ENCODE measurements at places on chromosomes 5 and 9.

GRCh38 chr5:22780756-22781155 lies 72.4 kb downstream of the CDH12 start:
- DNase-seq = no peak

- DNase-seq = peak; percentile 100
Measured at GRCh38 chr5:17157916-17158529, 59.4 kb upstream of the BASP1 start.

DNA sequence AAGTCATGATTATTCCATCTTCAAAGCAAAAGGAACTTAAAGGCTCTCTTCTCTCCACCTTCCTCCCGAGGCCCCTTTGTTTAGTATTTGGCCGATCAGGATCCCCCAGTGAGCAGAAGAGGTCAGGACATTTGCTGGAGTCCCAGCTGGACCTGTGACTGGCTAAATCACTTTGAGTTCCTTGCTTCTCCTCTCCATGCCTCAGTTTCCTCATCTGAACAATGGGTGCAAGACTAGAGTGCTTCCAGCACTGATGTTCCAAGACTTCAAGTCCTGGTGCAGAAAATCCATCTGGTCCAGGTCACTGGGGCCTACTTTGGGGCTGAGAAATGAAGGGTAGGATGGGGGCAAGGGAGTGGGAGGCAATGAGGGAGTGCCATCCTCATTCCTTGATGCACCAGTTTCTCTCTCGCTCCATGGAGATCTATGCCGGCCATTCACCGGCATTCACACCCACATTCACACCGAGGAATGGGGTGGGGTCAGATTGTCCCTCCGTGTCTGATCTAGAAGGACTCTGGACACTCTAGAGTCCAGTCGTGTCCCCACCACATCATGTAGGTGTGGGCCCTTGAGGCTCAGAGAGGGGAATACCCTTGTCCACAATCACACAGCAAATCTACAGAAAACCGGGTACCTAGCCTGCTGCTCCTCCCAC lies 38.7 kb upstream of the IL17B start:
- DNase-seq = no peak

DNA sequence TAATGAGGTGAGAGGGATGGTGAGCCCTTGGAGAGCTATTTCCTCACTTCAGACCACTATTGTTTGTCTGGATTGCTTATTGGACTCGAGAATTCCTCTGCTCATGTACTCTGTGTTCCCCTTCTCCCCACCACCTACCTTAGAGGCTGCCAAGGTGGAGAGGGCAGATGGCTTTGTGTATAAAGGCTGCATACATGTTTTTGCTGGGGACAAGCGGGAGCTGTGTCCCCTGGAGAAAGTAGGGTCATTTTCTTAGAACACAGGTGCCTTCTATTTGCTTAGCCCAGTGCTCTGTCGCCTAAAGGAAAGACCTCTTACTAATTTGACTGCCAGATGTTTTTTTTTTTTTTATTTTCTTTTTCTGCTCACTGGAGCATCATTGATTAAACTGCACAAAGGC lies 29.7 kb downstream of the RASGRF2 start:
- DNase-seq = no peak

DNA sequence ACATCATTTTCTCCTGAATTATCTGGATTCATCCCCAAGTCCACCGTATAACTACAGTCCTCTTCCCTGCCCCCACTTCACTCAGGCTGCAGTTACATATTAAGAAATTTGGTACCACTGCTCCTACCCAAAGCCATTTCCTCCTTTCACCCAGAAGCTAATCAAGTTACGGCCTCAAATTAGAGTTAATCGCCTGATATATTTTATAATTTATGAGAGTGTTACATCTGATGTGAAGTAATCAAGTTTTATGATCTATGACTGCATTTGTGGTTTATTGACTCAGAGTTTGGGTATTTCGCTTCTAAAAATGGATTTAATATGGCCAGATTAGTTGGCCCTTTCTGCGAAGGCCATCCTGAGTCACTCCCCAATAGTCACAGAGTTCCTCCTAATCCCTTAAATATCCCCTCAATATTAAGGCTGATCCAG lies 223.6 kb upstream of the KIF2A start:
- DNase-seq = peak; percentile 2

DNA sequence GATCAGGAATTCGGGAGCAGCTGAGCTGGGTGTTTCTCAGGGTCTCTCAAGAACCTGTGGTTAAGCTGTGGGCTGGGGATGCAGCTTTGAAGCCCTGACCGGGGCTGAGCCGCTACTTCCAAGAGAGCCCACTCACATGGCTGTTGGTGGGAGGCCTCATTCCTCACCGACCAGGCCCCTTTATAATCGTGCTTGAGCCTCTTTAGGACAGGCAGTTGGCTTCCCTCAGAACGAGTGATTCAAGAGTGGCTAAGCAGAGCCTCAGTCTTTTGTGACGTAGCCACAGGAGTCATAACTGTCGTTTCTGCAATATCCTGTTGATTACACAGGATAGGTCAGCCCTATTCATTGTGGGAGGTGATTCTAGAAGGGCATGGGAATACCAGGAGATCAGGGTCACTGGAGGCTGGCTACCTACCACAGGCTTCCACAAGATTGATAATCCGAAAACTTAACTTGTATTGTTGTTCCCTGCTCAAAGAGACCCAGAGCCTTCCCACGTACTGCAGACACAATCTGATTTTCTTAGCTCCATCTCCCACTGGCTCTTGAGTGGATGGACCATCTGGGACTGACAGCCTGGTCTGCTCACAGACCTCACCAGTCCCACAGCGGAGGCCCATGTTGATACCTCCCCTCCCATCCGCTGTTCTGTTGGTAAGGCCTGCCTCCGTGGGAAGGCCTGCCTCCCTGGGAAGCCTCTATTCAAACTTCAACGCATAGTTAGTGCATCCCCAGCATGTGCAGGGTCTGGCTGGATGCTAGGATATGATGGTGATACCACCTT lies 3.0 kb upstream of the ERGIC1 start:
- peak; percentile 62 for DNase-seq

DNA sequence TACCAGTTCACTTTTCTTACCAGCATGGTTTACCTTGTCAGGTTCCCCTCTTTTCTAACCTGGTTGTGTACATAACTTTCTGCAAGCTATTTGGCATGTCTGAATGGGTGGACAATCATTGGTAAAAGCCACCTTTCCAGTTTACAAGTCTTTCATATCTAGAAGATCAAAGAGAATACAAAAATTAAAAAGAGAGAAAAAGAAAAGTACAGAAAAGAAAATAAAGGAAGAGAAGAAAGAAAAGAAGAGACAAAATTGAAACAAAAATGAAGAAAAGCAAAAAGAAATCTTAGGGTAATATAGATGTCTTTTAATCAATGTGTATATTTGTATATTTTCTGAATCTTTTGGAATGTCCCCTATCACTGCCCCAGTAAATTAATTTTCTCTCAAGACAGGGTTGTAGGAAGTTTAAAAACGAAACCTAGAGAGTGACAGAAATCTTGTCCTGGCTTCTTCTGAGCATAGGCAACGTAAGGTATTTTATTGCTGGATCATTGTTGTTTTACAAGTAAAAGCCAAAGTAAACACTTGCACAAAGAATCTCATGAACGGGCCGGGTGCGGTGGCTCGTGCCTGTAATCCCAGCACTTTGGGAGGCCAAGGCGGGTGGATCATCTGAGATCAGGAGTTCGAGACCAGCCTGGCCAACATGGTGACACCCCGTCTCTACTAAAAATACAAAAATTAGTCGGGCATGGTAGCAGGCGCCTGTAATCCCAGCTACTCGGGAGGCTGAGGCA lies 98.7 kb upstream of the IFNE start:
- no peak for DNase-seq

DNA sequence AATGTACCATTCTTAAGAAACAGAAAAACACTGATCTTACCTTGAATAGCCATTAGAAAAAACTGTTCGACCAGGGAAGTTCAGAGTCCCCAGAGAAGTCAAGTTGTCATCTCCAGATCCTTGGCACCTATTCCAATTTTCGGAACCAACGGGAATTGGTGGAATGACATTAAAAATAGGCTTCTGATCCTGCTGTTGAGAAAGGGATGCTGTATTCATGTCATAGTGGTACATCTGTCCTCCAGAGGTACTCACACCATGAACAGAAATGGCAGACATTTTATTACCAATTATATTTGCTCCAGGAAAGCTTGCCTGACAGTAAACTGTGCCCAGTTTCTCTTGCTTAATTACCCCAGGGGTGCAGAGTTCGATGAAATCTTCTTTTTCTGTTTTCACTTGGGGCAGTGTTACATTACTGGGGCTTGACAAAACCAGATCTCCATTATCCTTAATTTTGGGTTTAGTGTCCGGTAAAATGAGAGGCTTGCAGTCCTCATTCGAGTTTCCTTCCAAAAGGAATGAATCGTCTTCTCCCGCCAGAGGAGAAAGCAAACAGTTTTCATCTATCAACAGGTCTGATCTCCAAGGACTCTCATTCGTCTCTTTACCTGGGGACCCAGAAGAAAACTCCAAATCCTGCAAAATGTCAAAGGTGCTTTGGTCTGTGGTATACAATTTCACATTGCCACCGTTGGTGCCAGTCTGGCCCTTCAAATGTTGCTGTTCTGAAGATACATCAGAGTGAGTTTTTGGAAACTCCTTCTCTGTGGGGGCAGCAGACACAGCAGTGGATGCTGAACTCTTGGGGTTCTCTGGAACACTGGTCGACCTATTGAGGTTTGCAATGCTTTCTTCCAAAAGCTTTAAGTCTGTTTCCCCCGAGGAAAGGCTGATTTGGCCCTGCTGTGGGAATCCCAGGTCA lies 3.6 kb downstream of the NR3C1 start:
- DNase-seq = no peak

DNA sequence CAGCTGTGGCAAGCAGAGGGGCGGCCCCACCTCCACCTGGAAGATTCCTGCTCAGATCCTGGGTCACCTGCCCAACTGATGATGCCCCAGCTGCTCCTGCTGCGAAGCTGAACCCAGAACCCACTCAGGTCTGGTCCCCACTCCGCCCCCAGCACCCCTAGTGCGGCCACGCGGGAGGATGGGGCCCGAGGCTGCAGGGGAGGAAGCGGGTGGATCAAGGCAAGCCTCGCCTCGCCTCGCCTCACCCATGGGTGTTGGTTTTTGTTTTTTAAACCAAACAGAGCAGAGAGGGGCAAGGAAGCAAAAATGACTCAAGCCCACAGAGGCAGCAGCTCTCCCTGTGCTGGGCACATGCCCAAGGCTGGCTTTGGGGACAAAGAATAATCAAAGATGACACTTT lies 23.2 kb downstream of the ABO start:
- no peak for DNase-seq

DNA sequence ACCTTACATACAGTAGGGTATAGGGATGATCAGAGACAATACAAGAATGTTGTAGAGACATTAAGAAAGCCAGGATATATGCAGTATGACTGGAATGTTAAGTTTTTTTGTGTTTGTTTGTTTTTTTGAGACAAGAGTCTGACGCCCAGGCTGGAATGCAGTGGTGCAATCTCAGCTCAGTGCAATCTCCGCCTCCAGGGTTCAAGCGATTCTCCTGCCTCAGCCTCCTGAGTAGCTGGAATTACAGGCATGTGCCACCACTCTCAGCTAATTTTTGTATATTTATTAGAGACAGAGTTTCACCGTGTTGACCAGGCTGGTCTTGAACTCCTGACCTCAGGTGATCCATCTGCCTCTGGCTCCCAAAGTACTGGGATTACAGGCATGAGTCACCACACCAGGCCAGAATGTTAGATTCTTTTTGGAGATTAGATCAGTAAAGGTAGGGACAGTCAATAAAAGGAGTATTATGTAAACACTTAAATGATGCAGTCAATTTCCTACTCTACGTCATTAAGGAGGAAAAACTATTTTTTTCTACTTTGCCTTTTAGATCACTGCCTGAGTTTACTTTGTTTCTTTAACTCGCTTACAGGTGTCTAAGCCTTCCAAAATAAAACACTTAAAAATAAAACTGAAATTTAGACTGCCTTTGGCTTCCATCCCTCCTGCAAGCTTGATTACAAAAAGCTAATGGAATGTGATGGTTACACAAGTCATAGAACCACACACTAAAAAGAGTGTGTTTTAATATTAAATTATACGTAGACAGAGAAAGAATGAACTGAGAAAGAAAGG lies 6.8 kb upstream of the HNRNPA0 start:
- no peak for DNase-seq

DNA sequence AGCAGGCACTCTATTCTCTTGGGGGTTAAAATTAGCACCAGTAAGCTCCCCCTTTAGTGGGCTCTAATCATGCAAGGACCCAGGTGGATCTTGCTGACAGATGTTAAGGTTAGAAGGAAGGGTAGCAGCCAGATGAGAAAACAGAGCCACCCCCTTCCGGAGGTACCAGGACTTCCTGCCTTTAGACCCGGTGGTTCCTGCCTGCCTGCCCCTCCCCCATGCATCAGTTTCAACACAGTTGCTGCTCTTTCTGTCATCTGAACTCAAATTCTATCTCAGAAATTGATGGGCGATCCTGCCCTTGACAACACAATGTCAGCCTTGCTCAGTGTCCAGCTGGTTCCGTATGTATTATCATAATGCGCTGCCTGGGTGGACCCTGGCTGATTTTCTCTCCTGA lies 287.3 kb downstream of the EBF1 start:
- no peak for DNase-seq

DNA sequence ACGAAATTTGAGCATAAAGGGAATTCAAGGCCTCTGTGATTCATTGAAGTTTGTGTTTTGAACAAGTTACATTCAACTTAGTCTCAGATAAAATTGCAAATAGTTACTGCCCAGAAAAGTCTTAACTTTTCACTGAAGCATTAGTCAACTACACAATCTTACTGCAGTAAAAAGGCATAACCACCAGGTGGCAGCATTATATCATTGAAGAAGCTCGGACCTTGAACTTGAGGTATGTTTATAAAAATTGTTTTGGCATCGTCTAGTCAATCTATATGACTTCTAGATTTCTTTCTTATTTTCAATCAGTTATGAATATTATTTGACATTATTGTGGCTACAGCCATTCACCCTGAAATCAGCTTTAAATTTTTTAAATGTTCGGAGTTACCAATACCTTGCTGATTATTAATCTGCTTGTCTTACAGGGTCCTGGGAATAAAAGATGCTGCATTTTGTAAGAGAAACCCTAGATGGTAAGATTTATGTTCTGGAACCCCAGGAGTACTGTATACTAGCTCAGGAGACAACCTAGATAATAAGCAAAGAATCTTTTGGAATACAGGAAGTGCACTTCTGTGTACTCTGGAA lies 83.9 kb upstream of the GRAMD2B start:
- DNase-seq = peak; percentile 41

- no peak for DNase-seq
Measured at GRCh38 chr5:122896598-122897282, 51.3 kb downstream of the SNX24 start.

- DNase-seq = no peak
Measured at GRCh38 chr5:43061352-43062075, 21.4 kb upstream of the ANXA2R start.

DNA sequence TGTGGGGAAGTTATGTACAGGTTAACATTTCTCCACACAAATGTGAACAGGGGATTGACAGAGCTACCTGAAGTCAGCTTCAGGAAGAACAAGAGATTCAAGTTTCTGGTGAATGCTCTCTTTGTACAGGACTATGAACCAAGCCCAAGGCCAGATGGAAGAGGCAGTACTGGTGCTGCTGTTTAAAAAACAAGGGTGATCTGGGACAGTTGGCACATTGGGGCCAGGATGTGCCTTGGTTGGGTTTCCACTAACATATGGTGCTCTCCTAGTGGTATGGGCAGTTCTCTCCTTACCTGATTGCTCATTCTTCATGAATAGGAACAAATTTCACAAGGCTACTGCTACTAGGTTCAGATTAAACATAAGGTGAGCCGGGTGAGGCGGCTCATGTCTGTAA lies 40.0 kb downstream of the MTMR12 start:
- no peak for DNase-seq
